ENCODE measurements at places on chromosomes 7 and 10.

DNA sequence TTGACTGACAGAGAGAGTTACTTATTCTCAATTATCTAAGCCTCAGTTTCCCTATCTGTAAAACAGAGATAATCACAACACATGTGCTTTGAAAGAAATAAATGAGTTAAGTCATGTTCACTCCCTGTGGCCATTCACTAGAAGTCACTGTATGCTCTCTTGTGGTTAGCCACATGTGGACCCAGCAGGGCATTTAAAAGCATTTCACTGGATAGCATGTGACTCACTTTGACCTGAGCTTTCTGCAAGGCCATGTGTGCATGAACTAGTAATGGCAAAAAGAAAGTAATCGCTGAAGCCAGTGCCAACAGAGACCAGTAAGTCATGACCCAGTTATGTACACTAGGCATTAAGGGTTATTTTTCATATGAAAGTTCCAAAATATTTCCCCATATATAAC lies 557.0 kb upstream of the IGFBP3 start:
- no peak for DNase-seq

DNA sequence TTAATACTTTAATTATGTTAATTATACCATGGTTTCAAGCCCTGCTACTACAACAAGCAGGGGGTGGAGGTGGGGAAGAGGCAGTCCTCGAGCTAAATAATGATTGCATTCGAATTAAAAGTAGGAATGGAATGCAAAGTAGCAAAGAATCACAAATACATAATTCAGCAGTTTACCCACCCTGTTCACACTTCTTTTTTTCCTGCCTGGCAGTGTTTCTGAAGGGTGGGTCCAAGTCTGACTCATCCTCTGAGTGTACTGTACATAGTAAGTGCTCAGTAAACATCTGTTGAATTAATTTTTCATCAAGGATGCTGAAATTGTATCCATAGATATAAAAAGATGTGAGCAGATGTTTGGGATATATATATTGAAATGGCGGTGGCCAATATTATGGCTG lies 778.8 kb downstream of the LRMDA start:
- no peak for DNase-seq

DNA sequence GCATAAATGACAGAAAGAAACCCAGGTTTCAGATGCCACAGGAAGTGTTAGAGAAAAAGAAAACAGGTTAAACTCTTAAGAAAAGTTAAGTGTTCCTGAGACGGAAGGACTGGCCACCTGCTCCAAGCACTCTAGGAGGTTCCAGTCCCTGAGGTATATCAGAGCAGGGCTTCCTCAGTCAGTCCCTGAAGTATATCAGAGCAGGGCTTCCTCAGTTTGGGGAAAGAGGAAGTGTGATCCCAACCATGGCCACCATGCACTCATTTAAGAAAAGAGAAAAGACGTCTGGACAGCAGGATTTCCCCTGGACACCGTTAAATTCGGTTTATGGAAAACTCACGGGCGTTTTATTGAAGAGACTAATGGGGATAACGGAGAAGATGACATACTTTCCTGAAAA lies 133.4 kb upstream of the PFKP start:
- DNase-seq = no peak

DNA sequence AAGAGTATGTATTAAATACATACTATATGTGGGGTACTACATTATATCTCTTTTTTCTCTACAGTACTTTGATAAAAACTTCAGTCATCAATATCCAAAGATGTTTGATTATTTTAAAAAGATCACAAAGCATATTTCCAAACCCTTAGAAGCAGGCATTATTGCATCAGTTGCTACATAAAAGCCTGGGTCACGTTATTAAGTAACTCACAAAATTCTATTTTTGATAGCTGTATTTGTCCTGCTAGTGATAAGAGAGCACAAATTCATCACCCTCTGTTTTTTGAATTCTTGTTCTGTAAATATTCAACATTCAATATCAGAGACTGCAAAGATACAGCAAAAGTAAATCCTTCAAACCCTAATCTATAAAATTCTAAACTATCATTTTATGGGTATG lies 30.0 kb downstream of the A1CF start:
- DNase-seq = no peak

DNA sequence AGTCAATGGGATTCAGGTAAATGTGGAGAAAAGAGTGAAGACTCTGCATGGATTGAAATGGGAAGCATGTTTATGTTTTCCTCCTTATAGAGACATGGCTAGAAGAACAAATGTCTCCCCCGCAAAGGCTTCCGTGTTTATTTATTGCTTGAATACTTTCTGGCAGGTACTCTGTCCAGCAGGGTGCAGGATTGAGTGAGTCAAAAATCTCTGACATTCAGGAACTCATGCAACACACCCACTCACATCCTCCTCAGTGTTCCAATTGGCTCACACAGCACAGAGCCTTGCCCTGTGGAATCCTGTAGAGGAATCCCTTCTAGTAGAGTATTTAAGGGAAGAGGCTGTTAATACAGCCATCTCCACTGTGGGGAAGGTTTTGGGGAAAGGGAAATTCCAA lies 290.3 kb upstream of the VWC2 start:
- DNase-seq = no peak

DNA sequence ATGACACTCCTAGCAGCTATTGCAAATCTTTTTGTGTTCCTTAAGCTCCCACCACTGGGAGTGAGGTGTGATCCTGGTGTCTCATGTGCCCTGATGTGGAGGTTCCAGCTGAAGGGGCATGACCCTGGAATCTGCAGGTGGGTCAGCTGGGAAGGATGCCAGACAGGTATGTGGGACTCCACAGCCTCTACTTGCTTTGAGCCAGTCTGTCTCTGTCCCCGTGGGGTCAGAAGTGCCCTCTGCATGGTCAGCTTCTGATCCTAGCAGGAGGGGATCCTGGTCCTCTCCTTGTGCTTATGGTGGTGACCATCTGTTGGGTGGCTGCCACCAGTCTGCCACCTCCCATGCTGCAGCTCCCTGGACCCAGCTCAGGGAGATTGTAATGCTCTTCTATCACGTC lies 51.1 kb upstream of the COMTD1 start:
- no peak for DNase-seq

Measured in activated CD8-positive, alpha-beta memory T cell treated with anti-CD3 and anti-CD28 coated beads for 24 hours (primary cell).